Ascending aorta (tissue), 2 donors: ENCODE measurements at places on chromosomes 3 and 15. TPM values are rescaled to one million over a fixed set of nuclear protein-coding genes. Genes with fewer than 3 reads are reported as not detected.

Gene GLDN
- 3.4 TPM for total RNA-seq

Gene SHQ1
- 4.2 TPM for total RNA-seq

Gene CHRNA3
- not detected for total RNA-seq

Gene TM4SF4
- not detected for total RNA-seq

Gene CPLX3
- not detected for total RNA-seq

Gene RASL12
- total RNA-seq = 187 TPM

Gene ANXA2
- 730 TPM for total RNA-seq

Gene ECE2
- not detected for total RNA-seq

Gene GOLGA8M
- 0.75 TPM for total RNA-seq

Gene PLSCR5
- total RNA-seq = not detected

- DNase-seq = no peak
Measured at GRCh38 chr3:65577843-65578430, 460.8 kb downstream of the MAGI1 start.

GRCh38 chr15:79071901-79072300, 18.7 kb downstream of the RASGRF1 start:
- DNase-seq = no peak

GRCh38 chr3:46972396-46972795, 4.1 kb downstream of the CCDC12 start:
- DNase-seq = no peak

- no peak for DNase-seq
Measured at GRCh38 chr3:126936853-126937425, 46.0 kb upstream of the PLXNA1 start.

- DNase-seq = no peak
Measured at GRCh38 chr3:45350680-45351079, 37.7 kb upstream of the LARS2 start.

DNA sequence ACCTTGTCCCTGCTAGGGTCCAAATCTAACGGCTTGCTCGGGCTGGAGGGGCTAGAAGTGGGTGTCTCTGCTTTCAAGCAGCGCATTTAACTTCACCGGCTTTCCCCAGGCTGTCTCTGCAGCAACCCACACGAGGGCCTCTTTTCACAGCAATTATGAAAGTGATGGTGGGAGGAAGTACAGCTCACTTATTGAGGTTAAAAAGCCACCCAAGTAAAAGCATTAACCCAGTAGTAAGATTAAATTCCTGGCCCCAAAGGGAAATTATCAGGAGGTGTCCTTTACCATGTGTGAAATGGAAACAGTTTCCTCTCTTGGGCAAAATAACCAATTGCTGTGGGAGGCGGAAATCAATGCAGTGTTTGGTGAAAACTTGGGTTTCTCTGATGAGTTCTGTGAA, 41.1 kb downstream of the NGRN start:
- DNase-seq = no peak

- no peak for DNase-seq
Measured at GRCh38 chr3:197064771-197065170, 35.2 kb upstream of the MELTF start.

GRCh38 chr3:147420353-147421183, 11.4 kb downstream of the ZIC1 start:
- no peak for DNase-seq

DNA sequence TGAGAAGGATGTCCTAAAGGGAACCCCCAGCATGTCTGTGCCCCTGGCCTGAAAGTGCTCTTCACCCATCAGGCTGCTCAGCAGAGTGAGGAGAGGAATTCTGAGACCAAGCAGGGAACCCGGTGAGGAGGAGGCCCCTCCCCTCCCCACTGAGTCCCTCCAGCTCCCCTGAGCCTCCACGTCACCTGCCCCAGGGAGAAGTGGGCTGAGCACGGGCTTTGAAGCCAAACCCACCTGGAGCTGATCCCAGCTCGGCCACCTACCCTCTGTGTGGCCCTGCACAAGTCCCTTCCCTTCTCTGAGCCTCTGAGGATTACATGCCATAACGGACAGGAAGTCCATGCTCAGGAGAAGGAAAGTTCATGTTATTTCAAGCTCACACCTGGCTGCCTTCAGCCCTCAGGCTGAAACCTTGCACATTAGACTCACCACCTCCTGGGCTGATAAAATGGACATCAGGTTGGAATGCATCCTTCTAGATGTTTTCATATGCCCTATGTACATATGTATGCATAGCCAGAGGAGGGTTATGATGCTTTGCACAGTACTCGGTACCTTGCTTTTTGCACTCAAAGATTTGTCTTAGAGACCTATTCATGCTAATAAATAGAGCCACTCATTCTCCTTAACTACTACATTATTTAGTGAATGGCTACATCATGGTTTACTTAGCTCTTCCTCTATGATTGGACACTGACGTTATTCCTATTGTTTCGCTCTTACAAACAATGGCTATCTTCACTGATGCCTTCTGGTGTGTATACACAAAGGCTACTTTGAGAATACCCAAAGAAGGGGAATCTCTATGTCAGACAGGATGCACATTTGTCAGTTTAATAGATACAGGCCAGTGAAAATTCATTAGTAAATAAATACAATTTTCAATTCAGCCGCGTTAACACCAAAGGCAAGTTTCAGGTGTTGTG, 31.6 kb upstream of the GATA2 start:
- DNase-seq = no peak

DNA sequence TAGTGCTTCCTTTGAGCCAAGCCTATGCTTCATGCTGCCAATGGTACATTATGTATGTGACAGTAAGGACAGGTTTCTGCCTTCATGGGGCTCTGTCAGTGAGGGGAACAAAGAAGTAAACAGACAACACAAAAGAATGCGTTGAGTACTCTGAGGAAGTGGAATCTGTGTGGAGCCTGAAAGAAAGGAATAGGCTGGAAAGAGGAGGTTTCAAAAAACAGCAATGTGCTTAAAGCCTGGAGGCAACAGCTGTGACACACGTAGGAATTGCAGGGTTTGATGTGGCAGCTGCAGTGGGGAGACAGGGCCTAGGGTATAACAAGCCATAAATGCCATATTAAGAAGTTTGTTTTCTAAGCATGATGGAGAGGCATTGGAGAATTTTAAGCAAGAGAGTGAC, 316.7 kb downstream of the CLSTN2 start:
- DNase-seq = no peak

GRCh38 chr3:46656778-46657556, 36.5 kb downstream of the ALS2CL start:
- no peak for DNase-seq

DNA sequence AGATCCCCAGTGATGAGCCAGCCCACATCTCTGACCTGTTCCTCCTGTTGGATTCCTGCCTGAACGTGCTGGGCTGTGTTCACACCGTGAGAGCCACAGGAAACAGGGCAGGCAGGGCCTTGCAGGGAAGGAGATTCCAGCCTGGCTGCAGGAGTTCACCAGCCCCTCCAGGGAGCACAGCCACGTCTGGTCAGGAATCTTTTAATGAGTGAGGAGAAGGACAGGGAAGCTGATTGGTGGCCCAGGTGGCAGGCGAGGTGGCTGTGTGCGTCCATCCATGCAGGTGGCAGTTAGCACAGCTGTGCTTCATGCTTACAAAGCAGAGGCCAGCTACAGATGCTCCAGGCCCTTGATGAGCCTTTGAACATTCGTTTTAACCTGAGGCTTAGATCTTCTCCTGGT, 10.5 kb downstream of the LRRK1 start:
- DNase-seq = no peak

DNA sequence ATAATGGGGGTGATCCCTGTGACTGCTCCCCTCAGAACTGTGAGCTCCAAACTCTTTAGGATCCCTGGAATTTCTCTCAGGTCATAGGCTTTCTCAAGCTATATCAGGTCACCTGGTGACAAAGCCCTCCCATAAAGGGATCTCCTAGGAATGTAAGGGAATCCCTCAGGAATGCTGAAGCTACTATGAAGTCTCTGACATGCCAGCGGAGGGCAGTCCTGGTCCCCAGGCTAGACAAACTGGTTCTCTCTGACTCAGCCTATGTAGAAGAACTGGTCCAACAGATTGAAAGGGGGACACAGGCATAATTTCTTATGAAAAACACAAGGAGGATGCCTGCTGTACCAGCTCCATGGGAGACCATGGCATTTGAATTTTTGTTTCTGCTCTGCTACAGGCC, 6.7 kb downstream of the LPCAT4 start:
- no peak for DNase-seq

DNA sequence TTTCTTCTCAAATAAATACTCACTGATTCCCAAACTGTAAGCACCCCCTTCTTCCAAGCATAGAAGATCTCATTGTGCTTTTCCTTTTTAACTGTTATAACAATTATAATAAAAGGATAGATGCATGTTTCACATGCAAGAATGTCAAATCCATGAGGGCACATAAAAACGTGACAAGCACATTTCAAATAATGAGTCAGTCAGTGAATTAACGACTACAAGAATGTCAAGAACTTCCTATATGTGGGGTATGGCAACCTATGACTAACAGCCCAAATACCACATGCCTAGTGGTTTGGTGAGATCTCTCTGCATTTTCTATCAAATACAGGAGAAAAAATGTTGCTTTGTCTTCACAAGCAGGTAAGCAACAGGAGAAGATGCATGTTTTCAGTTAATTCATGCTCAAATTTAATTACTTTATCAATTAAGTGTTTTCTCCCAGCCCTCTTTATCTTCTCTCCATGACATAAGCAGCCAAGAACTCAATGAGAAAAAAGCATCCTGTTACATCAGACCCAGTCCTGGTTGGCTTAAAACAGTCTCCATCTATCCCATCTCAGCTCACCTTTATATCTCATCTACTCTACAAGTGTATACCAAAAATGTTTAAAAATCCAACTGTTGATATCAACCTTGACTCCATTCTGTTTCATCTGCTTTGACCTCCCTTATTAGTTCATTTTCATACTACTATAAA, 181.5 kb upstream of the LMCD1 start:
- DNase-seq = no peak

DNA sequence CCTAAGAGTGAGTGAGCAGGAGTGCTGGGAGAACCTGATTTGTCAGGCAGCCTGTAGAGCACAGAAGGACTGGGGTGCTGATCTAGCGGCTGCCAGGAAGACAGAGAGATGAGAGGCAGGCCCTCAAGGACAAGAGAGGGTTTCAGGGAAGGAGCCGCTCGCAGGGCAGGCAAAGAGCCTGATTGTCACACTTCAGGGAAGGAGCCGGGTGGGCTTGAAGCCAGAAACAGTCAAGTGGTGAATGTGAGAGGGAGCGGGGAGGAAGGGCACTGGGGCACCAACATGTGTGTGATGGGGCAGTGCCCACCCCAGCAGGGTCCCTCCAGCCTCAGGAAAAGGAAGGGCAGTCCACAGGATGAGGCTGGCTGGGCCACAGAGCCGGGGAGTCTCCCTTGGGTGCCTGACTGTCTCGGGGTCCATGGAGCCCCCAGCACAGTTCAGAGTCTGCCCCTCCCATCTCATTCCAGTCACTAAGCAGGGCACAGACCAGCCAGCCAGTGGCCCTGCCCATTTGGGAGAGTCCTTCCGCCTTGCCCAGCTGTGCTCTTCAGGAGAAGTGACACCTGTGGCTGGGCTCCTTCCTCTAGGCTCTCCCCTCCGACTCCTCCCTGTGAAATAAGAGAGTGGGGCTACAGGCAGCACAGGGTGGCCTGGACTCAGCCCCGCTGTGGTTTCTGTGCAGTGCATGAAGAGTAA, 148.6 kb downstream of the RAB11A start:
- no peak for DNase-seq

- no peak for DNase-seq
Measured at GRCh38 chr3:128356822-128357221, 109.9 kb downstream of the DNAJB8 start.

DNA sequence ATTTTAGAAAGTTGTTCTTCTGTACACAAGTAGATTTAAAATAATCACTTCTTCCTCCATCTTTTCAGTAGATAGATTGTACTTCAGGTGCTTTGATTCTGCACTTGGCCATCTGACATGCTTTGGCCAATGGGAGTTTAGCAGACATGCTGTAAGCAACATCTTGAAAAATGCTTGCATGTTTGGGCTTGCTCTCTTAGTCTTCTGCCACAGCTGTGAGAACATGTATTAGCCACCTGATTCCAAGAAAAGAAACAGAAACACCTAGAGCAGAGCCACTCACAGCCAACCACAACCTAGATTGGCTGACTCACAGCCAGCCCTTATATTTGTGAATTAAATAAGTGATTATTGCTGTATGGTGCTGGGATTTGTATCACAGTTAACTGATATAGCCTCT, 70.2 kb upstream of the GADL1 start:
- DNase-seq = no peak

DNA sequence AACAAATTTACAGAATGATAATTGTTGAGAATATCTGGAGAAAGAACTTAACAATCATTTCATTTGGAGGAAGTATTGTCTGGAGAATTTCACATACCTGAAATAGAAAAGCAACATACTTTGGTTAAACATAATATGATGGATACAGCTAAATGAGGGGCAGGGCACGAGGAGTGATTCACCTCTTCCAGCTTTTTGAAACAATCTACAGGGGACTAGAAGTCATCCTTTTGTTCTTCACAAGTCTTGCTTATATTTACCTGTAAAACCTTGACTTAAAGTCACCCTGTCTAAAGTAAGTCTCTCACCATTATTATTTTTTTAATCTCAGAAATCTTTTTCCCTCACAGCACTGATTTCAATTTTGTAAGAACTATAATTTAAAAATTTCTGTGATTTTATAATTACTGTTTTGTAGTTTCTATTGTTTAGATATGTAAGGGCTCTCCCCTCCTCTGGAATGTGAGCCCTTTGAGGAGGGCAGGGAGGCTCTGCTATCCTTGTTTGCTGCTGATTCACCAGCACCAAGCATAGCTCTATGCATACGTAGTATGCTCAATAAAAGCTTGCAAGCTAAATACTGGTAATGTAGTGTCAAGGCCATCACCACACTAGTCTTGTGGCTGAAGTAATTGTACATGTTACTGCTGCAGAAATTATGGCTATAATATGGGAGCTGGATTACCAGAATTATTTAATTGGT, 193.9 kb upstream of the THRB start:
- DNase-seq = no peak

GRCh38 chr3:44030687-44031305, 210.9 kb upstream of the TOPAZ1 start:
- DNase-seq = no peak

- no peak for DNase-seq
Measured at GRCh38 chr3:81898336-81898735, 136.9 kb upstream of the GBE1 start.

DNA sequence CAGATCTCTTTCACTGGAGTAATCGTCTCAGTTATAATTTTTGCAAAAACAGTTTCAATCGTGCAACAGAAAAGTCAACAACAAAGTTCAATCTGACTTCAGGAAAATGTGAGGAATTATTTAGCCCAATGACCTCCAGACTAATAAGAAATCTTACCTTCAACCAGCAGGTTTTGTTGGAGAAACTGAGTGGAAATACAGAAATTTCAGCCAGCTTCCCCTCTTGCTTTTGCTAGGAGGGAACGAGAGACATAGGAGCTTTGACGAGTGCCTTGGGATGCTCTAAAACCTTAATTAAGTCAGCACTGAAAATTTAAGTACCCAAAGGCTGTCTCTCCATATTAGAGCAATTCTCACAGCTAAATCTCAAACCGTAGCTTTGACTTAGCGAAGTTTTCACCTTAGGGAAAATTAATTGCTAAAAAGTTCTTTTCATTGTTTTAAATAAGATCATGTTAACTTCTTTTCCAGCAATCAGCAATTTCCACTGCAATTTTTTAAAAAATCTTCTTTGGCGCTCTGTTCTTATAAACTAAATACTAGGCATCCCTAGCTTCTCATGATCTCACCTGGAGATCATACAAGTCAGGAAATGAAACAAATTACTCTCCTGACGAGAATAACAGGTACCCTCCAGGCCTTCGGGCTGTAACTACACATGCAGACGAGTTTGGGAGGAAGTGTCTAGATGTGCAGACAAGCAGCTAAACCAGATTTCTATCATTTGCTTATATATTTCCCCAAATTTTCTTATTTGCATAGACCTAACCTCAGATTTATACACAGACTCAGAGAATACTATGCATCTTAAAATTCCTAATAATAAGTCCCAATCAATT, 250.2 kb downstream of the FAM43A start:
- DNase-seq = no peak
